ENCODE measurements at places on chromosomes 6 and 20.

GRCh38 chr6:220721-221475 lies 71.4 kb upstream of the DUSP22 start:
- DNase-seq, result no peak

GRCh38 chr6:169000022-169000421 lies 253.6 kb downstream of the THBS2 start:
- no peak for DNase-seq

GRCh38 chr6:165049362-165049761 lies 260.0 kb downstream of the C6orf118 start:
- no peak for DNase-seq

GRCh38 chr20:18638768-18639167 lies 50.9 kb downstream of the DTD1 start:
- no peak for DNase-seq

- DNase-seq, result no peak
Measured at GRCh38 chr20:44646023-44646640, 5.4 kb downstream of the ADA start.

DNA sequence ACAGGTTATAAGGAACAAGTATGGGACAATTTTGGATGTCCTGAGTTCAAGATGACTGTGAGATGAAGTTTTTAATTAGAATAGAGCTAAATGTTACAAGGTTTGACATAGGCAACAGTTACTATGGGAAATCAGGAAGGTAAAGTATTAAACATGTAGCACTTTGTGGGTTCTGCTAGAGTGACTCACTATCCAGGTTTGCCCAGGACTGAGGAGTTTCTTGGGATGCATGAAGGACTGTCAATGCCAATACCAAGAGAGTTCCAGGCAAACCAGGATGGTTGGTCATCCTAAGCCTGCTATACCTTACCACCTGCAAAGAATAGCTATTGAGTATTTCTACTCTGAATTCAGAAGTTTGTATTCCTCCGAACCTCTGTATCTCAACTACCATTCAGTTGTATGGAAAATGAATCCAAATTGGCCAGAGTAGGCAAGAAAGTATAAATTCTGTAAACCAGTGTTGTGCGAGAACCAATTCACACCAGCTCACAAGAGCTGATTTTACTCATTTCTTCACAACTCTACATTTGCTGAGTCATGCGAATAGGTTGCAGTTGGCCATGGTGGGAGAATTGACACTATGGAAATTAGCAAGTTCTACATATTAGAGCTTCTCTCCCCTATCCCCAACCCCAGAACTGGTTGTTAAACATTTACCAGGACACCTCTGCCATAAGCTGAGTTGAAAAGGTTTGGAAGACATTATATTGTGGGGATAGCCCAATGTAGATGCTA lies 449.5 kb downstream of the PLCB1 start:
- no peak for DNase-seq

GRCh38 chr6:153208706-153209105 lies 77.6 kb upstream of the RGS17 start:
- no peak for DNase-seq

DNA sequence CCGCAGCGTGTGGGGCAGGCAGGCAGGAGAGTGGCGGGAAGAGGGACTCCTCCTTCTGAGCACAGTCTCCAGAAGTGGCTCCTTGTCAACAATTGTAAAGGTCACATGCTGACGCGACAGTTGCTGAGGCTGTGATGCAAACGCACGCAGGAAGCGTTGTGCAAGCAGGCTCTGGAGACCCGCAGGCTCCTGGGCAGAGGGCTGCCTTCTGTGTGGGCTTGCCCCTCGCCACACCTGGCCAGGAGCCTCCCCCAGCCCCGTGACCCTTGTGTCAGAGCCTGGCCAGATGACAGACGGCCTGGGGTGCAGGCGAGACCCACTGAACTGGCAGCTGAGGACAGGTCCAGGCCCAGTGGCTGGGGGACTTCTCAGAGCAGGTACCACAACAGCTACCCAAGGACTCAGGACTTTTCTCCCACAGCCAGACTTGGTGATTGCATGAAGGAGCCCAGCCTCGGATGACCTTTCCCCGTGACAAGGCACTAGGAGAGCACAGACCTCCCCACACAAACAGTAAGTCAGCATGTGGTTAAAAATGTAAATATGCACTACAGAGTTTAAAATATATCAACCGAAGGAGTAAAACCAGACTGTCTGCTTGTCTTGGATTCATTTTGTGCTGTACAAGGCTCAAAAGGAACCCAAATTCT lies 222.1 kb upstream of the RREB1 start:
- DNase-seq, result no peak

- DNase-seq, result no peak
Measured at GRCh38 chr6:35381132-35381531, 38.8 kb downstream of the PPARD start.

GRCh38 chr6:37110500-37111461 lies 59.2 kb upstream of the PIM1 start:
- DNase-seq, result no peak

- DNase-seq, result no peak
Measured at GRCh38 chr6:53721766-53722165, 56.2 kb upstream of the KLHL31 start.

DNA sequence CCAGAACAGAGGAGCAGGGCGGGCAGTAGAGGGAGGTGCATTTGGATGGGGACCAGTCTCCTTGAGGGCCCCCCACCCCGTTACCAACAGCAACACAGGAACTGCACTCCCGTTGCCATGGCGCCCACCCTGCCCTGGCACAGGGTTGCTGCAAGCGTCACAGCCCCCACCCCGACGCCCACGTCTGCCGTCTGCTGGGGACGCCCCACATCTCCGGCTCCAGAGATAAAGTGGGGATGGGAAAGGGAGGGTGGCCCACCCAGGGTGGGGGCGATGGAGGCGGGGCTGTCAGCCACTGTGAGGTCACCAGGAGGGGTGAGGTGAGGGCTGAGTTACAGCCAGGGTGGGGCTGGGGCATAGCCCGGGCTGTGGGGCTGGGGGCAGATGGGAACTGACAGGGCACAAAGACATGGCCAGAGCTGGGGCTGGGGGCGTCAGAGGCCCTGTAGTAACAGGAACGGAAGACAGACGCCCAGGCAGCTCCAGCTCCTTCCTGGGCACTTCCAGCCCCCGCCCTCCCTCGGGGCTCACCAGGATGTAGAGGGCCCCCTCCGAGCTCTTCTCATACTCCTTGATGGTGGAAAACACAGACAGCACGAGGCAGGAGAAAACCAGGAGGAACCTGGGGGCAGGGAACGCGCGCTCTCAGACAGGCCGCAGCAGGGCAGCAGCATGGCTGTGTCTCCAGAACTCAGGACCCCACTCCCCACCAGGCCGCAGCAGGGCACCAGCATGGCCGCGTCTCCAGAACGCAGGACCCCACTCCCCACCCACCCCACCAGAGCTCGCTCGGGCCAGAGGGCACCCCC lies 26.0 kb downstream of the KCNQ2 start:
- no peak for DNase-seq

DNA sequence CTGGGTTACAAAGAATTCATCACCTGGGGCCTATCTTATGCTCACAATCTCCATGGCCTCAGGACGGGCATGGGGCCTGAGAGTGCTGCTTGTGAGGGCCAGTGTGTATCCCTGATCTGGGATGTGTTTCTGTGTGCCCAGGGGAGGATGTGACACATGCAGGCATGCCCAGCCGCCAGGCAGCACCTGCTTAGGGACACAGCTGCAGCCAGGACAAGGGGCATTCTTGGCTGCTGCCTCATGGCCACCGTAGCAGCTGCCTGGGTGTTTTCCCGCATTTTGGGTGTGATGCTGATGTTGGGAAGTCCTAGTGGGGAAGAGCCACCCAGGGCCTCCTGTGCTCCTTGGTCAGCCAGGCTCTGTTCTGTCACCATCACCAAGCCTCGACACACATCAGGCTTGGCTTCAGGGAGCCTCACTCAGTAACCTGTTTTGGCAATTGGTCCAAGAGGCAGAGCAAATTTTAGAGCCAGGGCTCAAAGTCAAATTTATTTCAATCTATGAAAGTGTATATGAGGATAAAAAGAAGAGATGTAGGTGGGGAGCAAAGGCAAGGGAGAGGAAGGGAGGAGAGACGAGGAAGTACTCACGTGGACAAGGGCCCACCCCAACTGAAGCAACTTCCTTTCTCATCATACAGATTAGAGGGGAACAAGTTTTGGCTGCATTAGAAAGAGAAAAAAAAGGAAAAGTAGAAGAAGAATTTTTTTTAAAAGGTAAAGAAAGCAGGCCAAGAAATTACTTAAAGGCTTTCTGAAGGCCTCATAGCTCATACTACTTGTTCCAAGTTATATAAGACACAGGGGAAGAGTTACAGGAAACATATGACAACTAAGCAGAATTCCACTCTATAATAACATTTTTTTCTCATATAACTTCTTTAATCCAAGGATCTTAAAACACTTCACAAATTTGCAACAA lies 269.9 kb upstream of the SUPT3H start:
- DNase-seq, result no peak

GRCh38 chr6:145963216-145964068 lies 716 bp downstream of the SHPRH start:
- peak; percentile 46 for DNase-seq

DNA sequence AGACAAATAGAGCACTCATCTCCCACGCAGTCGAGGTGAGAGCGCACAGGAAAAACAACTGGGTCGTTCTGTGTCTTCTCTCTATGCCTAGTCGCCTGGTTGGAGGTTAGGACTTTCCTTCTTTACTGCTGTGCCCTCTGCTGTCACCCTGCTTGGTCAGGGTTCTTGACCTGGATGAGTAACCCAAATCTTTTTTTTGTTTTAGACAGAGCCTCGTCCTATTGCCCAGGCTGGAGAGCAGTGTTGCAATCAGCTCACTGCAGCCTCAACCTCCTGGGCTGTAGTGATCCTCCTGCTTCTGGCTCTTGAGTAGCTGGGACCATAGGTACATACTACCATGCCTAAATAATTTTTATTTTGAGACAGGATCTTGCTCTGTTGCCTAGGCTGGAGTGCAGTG lies 24.5 kb downstream of the PRPF6 start:
- DNase-seq, result no peak

DNA sequence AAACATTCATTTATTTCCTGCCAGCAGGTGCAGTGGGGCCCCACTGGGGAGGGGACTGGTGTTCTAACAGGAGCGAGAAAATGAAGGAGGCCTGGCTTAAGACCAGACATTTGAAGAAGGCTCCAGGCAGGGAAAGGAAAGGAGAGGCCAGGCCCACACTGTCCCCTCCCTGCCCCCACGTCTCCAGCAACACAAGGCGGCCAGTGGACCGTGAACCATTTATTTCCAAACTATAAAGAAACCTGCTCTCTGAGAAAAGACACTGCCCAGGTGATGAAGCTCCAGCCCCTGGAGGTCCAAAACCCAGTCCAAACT lies 41.4 kb upstream of the CDH22 start:
- DNase-seq, result no peak

GRCh38 chr6:3500262-3501014 lies 43.6 kb upstream of the SLC22A23 start:
- no peak for DNase-seq

- DNase-seq, result peak; percentile 60
Measured at GRCh38 chr6:13480631-13481501, 6.5 kb downstream of the GFOD1 start.

GRCh38 chr6:157498817-157499216 lies 117.8 kb downstream of the ZDHHC14 start:
- no peak for DNase-seq

DNA sequence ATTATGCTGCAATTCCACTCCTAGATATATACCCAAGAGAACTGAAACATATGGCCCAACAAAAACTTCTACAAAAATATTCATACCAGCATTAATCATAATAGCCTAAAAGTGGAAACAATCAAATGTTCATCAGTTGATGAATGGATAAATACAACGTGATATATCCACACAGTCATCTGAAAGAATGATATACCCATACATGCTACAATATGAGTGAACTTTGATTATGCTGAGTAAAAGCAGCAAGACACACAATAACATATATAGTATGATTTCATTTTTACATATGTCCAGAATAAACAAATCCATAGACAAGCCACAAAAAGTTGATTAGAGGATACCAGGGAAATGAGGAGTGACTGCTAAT lies 30.7 kb downstream of the CDK19 start:
- no peak for DNase-seq

DNA sequence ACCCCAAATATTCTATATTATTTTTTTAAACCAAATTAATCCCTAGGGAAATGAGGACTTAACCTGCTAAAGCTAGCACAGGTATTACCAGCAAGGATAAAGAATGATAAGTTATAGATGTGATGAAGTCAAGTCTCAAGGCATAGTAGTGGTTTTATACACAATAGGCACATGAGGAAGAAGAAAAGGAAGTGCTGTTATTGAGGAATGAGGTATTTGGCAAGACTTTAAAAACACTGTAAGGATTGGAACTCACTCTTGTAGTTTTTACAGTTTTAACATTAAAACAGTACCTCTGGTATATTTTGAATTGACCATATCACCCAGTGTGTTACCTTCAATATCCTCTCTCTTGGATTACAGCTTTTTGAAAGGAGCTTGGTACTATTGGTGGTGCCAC lies 54.6 kb downstream of the PHF3 start:
- no peak for DNase-seq

GRCh38 chr6:42947950-42948349 lies 12.6 kb upstream of the GNMT start:
- DNase-seq, result no peak

GRCh38 chr6:73043446-73043845 lies 181.8 kb downstream of the KHDC1L start:
- DNase-seq, result no peak

GRCh38 chr20:33275871-33276270 lies 7.1 kb upstream of the BPIFB1 start:
- no peak for DNase-seq

GRCh38 chr6:73234733-73235132 lies 9.4 kb upstream of the KHDC1L start:
- no peak for DNase-seq

- DNase-seq, result no peak
Measured at GRCh38 chr20:48845721-48846306, 18.0 kb upstream of the PREX1 start.

DNA sequence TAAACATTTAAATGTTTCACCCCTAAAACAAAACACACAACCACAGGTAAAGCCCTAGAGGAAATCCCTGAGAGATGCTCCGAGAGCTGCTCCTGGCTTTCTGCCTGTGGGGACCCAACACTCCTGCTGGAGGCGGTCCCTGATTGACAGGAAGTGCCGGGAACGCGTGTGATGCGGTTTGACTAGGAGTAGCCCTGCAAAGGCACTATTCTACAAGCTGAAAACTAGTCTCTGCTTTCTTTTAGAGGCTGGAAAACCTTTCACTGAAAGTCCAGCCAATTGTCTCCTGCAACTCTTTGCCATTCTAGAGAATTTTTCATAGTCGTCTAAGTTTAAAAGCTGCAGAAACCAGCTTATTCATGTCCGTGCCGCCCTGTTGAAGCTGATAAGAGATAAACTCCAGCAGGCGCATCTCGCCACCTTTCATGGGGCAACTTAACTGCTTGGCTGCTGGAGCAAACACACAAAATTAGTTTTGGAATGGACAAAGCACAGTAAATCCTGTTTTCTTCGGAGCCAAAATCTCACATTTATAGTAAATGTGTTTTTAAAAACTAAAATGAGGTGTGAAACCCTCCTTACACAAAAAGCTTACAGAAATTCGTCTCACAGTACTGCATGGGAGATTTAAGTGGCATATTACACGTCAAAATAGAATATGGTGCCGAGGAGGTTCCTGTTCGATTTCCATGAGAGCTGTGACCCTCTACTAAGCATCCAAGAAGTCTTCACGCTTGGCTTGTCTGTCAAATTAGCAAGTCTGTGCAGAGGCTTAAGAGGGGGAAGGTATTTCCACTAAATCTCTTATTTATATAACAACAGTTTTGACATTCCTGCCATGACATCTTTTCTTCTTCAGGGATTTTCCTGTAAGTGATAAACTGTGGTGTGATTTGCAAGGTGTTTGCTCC lies 46.9 kb downstream of the DACT2 start:
- no peak for DNase-seq

GRCh38 chr6:44029444-44030185 lies 97.6 kb downstream of the MRPL14 start:
- no peak for DNase-seq

Measured in cerebellum (tissue), 4 donors.